ENCODE measurements at places on chromosomes 1 and 21. TPM values are rescaled to one million over a fixed set of nuclear protein-coding genes. Genes with fewer than 3 reads are reported as not detected.

RPTN gene
- not detected for total RNA-seq

TSHB gene
- total RNA-seq: not detected

PLPPR5 gene
- not detected for total RNA-seq

SLC45A1 gene
- total RNA-seq: 0.80 TPM

RUNX1 gene
- total RNA-seq: 121 TPM

PERM1 gene
- total RNA-seq: not detected

THEM5 gene
- not detected for total RNA-seq

KCNE2 gene
- total RNA-seq: not detected

ST6GALNAC3 gene
- total RNA-seq: 0.53 TPM

FAM72C gene
- total RNA-seq: 16.9 TPM

SOX13 gene
- total RNA-seq: 0.71 TPM

IL6R gene
- 1.6 TPM for total RNA-seq

S100A7A gene
- total RNA-seq: not detected

IL20 gene
- total RNA-seq: not detected

C1orf185 gene
- total RNA-seq: not detected

Data from activated T-helper 2 cell treated with anti-CD3 and anti-CD28 coated beads, Interferon-gamma antibody, Interleukin-2, Interleukin-4, amounts not matched to agents 10 μg/mL and 5 μg/mL and 100 μg/mL, durations not matched to agents 14 hours and 24 hours and 36 hours (primary cell).